ENCODE measurements at places on chromosomes 11 and 22.
A peak's percentile ranks its signal among the peaks of the same experiment; 100 is the strongest.

GRCh38 chr11:33027846-33028536 is 11.4 kb upstream of the TCP11L1 start:
- DNase-seq = no peak

DNA sequence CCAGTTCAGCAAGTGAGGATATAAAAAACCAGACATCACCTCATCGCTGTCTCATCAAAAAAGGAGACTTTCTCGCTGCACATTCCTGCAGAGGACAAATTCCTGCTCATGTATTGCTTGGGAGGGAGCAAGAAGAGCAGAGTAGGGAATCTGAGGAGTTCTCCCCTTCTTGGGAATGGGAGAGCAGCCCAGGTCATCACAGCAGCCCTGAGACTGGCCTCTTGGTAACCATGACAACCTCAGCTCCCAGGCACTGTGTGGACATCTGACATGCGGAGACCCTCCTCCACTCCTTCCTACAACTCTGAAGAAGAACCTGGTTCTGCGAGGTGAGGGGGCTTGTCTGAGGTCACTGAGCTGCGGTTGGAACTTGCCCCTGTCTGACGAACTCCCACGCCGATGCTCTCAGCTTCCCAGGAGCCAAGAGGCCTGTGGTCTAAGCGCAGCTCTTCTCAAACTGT is 17.9 kb downstream of the RFPL1 start:
- DNase-seq = no peak

DNA sequence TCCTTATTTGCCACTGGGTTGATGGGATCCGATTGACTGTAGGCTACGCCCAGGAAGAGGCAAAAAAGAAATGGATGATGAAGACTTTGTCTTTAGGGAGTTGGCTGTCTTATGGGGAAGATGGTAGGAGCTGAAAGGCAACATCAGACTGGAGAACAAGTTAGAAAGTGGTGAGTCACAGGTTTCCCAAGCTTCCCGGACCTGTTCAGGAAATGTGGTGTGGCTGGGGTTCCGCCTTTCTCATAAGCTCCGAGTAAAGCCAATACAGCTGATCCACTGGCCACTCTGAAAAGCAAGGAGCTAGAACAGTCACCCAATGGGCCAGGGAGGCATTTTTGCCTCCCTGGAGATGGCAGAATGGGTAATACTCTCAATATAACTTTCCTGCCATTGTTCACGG is 194.5 kb downstream of the SNX19 start:
- no peak for DNase-seq

- no peak for DNase-seq
Measured at GRCh38 chr22:23260645-23261581, 80.6 kb downstream of the BCR start.

DNA sequence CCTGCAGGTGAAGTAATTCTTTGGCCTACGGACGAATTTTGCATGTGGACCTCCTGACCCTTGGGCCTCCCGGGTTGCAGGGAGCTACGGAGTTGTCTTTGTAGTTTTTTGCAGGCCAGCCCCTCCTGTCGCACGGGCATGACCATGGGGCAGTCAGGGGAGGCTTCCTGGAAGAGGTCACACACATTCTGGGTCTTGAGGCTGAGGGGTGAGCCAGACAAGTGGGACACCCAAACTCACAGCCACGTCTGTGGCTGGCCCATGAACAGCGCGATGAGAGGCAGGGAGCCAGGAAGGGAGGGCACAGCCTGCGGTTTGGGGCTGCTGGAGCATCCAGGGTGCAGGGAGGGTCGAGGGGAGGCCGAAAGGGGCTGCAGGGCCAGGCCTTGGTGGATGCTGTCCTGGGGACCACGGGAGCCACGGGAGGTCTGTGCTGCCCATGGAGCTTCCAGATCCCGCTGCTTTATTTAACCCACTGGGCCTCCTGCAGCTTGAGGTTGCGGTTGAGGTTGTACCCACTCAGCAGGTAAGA is 78.9 kb downstream of the FBLN1 start:
- DNase-seq = no peak

GRCh38 chr22:31611061-31611760 is 50.8 kb downstream of the PISD start:
- no peak for DNase-seq

DNA sequence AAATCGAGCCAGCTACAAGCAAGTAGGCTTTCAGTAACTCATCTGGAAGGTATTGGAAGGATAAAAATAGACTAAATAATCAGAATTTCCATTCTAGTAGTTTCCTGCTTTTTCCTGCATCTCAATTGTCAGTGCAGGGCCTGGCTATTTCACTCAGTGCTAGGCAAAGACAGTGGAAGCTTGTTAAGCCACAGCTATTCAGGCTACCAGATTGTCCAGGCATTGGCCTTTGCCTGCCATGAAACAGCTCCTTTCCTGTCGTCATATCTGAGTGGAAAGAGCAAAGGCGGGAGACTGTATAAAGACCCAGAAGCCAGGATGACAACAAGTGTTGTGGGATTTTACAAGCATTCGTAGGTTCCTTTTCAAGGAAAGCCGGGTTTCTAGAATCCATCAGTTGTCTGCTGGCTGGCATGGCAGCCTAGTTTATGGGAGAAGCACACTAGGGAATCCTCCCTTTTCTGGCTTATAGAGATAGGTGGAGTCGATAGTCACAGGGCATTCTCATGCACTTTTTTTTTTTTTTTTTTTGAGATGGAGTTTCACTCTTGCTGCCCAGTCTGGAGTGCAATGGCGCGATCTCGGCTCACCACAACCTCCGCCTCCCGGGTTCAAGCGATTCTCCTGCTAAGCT is 2.0 kb upstream of the TNRC6B start:
- DNase-seq = no peak

GRCh38 chr11:30786256-30787110 is 200.3 kb upstream of the MPPED2 start:
- DNase-seq = no peak

GRCh38 chr11:57779276-57779675 is 17.7 kb downstream of the CTNND1 start:
- DNase-seq = no peak

GRCh38 chr22:42194104-42194851 is 63.7 kb upstream of the CYP2D6 start:
- no peak for DNase-seq

DNA sequence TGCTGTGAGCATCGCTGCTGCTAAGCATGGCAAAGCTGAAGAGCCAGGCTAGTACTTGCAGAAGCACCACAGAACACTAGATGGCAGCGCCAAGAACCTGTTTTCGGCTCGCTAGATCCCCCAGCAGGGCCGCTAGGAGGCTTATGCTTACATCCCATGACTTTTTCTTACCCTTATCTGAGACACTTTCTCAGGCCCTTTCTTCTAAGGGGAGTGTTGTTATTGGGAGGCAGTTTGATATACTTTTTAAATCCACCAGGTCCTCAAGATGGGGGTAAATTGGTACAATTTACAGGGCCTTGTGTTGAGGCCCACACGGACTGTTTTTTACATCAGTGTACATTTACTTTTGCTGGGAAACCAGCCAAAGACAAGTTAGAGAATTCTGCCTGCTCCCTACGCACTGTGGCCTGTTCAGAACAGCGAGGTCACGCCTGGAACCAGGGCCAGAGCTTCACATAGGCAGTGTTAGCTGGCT is 4.0 kb downstream of the TRIM6 start:
- DNase-seq = peak; percentile 29

DNA sequence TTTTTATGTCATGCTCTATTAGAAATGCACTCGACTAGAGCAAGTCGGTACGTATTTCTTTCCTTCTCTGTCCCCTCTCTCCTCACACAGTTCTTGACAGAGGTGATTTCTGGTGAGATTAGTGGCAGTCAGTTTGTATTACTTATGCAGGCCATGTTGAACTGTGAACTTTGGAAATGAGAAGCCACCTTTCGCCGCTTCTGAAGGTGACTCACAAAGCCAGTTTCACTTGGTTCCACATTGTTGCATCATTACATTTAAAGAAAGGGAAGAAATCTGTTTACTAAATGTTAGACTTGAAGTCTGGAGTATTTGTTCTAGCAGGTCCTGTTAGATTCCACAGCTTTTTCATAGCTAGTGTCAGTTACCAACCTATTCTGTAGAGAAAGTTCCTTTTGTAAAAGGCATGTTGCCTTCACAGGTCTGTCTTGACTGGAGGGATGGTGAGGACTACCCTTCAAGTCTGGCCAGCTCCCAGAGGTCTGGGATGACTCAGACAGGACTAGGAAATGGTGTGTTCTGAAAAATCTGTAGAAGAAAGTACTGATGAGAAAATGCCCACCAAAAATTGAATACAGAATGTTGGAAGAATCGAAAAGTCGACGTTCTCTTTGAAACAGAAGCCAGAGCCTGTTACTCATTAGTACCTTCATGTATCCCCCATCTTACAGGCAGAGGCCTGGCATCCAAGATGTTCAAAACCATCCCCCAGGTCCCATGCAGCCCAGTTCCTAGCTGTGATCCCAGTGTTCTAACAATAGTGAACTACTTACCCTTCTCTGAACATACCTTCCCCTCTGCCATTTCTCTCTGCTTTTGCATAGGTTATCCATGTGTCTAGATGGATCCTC is 181.4 kb downstream of the DBX1 start:
- DNase-seq = no peak

DNA sequence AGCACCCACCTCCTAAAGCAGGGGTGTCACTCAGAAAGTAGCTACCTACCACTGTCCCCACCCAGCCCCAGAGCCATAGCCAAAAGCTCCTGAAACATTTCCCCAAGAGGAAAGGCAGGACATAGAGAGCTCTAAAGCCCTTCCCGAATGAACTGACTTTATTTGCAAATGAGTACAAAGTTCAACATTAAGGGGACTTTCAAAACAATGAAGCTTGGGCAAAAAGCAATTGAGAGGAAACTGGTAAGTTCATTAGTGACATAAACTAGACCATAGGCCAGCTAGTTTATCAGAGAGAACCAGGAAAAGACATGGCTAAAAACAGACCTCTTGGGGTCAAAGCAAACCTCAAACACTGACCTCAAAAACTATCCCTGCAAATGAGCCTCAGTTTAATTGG is 72.7 kb downstream of the IGLL5 start:
- no peak for DNase-seq

DNA sequence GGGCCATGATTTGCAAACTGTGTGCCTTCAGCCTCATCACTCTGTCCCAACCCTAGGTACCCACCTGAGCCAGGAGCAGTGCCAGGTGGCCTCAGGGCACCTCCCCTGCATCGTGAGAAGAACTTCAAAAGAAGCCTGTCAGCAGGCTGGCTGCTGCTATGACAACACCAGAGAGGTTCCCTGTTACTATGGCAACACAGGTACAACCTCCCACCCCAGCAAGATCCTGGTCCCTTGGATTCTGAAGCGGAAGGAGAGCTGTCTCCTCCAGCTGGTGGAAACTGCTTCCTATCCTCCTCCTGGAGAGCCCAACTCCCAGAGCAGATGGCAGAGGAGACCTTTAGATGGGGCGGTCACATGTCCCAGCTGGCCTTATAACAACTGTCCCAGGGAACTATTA is 2.9 kb downstream of the ZP1 start:
- no peak for DNase-seq

- DNase-seq = no peak
Measured at GRCh38 chr11:7672276-7672959, 882 bp downstream of the CYB5R2 start.

- DNase-seq = no peak
Measured at GRCh38 chr11:113261709-113262475, 52.5 kb upstream of the TTC12 start.

DNA sequence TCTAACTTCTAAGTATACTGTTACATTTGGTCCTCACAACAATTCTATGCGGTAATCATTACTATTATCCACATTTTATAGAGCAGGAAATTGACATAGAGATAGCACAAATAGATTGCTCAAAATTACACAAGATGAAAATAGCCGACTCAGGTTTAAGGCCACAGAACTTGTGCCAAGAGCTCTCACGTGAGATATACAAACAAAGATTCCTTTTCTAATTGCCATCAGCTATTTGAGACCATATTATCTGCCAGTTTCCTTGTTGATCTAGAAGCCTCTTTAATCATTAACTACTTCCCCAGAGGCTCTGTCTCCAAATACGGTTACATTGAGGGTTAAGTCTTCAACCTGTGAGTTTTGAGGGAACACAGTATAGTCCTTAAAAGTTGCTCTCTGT is 61.0 kb upstream of the GLYATL1B start:
- DNase-seq = no peak

GRCh38 chr11:119626197-119626841 is 102.7 kb downstream of the NECTIN1 start:
- no peak for DNase-seq

DNA sequence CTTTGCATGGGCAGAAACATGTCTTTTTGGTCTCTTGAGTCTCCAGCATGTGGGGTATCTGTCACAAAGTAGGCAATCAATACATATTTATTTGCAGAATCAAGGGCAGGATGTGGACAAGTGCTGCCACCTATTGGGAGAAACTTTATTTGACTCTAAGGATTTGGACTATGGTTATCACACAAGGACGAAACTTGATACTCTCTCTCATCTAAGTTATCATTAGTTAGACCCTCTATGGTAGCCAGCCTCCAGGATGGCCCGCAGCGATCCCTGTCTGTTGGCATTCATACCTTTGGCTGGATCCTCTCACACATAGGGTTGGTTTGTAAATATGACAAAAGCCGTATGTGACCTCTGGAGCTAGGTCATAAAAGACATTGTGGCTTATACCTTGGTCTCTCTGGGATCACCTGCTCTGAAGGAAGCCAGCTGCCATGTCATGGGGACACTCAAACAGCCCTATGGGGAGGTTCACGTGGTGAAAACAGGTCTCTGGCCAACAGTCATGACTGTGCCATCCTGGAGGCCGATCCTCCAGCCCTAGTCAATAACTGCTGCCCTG is 1.1 kb upstream of the FBXO7 start:
- peak; percentile 1 for DNase-seq

- no peak for DNase-seq
Measured at GRCh38 chr22:30891443-30891755, 77.2 kb downstream of the MORC2 start.

- no peak for DNase-seq
Measured at GRCh38 chr11:14676068-14676467, 32.5 kb downstream of the PDE3B start.
